ENCODE measurements at places on chromosomes 7 and 10.

DNA sequence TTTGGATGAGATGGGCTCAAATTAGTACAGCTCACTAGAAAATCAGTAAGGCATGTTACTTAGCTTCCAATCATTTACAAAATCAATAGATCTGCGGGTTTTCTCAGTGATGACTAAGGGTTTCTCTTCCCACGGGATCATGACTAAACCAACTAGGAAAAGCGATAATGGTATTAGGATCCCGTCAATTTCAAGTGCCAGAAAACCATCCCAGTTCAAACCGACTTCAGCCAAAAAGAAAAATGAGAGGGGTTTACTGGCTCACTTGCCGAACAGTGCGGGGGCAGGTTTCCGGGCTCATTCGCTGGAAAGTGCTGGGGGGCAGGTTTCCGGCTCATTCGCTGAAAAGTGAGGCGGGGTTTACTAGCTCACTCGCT is 62.1 kb upstream of the LYZL2 start:
- ATAC-seq: no peak

DNA sequence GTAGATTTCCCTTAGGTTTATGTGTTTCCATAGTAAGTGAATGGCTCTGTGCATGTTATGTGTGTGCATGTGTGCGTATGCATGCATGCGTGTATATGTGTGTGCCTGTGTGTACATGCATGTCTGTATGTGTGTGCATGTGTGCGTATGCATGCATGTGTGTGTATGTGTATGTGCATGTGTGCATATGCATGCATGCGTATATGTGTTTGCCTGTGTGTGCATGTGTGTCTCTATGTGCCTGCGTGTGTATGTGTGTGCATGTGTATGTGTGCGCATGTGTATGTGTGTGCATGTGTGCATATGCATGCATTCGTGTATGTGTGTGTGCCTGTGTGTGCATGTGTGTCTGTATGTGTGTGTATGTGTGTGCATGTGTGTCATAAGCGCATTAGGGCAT is 98.8 kb upstream of the AGBL3 start:
- ATAC-seq: no peak

- no peak for ATAC-seq
Measured at GRCh38 chr7:64880322-64881297, 22.5 kb upstream of the ZNF273 start.

DNA sequence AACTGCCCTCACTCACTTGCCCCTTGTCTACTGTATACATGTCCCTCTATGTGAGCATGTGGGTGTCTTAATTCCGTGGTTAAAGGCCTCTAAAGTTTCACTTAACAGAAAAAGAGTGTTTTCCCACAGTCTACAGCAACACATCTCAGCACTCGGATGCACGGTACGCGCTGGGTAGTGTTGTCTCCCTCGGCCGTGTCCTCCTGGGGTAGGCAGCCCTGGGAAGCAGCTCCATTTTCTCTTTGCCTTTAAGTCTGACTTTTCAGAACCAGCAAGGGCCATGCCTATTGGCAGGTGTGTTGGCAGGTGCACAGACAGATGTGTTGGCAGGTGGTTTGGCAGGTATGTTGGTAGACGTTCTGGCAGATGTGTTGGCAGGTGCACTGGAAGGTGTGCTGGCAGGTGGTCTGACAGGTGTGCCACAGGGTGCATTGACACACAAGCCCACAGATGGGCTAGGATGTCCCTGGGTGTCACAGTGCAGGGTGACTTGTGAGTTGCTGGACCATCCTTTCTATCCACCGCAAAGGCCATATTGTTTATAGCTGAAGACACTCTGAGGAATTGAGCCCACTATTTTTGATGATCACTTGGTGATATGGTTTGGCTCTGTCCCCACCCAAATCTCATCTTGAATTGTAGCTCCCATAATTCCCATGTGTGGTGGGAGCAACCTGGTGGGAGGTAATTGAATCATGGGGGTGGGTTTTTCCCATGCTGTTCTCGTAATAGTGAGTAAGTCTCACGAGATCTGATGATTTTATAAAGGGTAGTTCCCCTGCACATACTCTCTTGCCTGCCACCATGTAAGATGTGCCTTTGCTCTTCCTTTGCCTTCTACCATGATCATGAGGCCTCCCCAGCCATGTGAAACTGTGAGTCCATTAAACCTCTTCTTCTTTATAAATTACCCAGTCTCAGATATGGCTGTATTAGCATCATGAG is 296.9 kb downstream of the TNS3 start:
- no peak for ATAC-seq

DNA sequence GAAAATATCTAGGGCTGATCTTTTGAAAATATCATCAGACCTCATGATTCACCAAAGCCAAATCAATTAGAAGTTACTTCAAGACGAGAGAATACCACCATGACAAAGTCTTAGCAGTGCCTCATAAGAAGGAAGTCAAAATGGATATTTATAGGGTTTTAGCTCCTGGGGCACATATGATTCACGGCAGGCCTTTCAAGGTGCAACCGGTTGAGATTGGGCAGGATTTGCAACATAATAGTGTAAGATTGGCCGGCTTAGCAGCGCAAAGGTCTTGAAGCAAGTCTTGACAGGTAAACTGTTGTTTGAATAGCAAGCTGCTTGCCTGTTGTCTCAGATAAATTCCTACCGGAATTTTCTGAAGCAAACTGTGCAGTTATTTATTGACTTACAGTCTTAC is 17.5 kb downstream of the ADRB1 start:
- ATAC-seq: no peak

- no peak for ATAC-seq
Measured at GRCh38 chr7:34709771-34710170, 51.8 kb downstream of the NPSR1 start.

GRCh38 chr7:31835471-31835870 is 148.5 kb downstream of the PPP1R17 start:
- ATAC-seq: no peak

GRCh38 chr7:37363536-37364491 is 84.8 kb downstream of the ELMO1 start:
- ATAC-seq: peak; percentile 82

DNA sequence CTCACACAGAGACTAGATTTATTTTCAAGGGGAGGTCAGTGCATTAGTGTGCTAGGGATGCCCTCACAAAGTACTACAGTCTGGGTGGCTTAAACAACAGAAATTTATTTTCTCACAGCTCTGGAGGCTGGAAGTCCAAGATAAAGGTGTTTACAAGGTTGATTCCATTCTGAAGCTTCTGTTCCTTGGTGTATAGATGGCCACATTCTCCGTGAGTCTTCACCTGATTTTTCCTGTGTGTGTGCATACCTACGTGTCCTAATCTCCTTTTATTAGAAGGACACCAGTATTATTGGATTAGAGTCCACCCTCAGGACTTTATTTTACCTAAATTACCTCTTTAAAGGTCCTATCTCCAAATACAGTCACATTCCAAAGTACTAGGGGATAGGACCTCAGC is 91.7 kb upstream of the FRMD4A start:
- peak; percentile 34 for ATAC-seq

DNA sequence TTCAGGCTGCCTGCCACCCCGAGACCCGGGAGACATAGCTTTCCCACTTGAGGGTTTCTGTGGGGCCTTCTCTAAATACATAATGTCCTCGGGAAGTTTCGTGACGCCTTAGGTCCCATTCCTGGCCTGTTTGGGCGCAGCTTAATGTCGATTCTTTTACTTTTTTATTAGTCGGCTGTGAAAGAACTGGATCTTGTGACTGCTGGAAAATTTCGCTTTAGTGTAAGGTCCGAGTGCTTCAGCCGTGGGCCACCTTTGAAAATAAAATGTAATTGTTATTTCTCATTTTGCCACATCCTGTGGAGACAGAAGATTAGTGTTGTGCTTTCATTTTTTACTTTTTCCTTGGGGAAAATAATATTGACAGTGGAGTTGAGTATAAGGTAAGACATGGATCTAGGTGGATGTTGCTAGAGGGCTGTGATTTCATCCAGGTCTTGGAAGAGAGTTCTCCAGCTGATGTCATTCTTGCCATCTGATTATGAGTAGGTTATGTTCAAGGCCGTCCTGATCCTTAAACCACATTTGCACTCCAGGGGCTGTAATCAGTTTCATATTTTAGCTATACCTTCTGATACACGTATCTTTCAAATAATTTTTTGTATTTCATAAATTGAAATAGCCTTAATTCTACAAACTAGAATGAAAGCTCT is 830 bp downstream of the RAB18 start:
- no peak for ATAC-seq

DNA sequence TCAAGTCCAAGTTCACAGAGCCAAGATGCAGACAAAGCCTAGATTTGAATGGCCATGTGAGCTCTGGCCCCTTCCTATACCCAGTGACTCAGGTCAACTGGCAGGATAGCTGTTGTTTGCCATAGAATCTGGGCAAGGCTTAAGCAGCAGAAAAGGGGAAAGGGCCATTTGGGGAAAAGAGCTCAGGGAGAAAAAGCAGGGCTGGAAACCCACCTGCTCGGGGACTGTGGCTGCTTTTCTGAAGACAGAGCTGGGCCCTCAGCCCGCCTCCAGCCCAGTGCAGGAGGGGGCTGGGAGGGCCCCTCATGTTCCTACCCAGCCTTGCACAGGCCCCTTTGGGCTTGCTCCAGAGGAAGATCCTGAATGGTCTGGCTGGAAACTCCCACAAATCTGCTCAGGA is 32.6 kb upstream of the HABP2 start:
- ATAC-seq: no peak

DNA sequence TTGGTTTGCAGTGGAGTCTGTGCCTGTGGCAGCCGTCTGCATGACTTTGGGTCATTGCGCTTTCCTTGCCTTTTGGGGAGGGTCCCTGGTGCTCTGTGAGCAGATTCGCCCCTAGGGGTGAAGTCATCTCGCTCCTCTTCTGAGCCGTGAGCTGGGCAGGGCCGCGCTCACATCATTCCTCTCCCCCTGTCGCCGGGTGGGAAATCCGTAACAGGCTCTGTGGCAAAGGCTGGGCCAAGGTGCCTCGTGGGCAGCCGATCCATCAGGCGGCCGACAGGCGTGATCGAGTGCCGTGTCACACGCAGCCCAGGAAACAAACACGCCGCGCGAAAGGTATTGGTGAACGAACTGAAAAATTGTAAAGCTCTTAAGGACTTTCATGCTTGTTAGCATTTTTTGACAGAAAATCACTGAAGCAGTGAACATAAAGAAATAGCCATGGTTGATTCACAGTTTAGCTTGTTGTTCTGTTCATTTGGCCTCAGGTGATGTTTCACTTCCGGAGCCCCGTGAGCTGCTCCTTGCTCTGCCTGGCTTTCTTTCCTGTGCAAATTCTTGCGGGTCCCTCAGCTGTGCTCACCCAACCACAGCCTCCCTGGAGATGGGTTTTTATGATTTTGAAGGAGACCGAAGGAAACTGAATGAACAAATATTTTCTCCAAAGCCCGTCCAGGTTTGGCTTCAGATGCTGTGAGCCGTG is 122.1 kb downstream of the NKX6-2 start:
- ATAC-seq: no peak

DNA sequence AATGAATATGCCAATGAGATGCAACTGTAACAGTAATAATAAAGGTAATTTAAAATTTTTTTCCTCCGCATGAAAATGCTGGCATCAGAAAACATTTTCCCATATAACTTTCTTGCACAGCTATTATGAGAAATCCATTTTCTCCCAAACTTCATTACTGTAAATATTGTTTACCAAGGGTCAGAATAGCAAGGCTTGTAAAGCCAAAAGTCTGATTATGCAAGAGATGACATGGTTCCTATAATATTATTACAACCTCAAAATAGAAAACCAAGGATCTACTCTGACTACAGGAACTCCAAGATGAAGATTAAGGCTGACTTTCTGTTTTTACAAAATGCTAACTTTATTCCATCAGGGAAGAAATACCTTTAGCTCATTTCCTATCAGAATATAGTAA is 162.7 kb upstream of the CDK1 start:
- no peak for ATAC-seq

DNA sequence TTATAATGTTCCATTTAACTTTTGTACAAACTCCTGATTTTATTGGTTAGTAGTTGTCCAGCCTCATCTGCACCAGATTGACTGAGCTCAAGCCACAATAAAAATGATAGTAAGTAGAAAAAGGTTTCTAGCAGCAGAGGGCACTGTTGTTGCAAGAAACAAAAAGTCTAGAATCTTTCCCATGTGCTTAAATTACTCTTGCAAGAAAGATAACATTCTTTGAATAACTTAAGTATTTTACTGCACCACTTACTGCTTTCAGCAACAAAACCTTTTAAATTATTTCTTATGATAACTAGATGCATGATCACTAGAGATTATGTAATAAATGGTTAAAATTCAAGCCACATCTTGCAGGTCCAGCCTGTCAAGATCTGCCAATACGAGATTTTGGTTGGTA is 27.0 kb downstream of the LMOD2 start:
- no peak for ATAC-seq

- ATAC-seq: peak; percentile 77
Measured at GRCh38 chr7:135188298-135188984, 17.9 kb upstream of the CYREN start.

DNA sequence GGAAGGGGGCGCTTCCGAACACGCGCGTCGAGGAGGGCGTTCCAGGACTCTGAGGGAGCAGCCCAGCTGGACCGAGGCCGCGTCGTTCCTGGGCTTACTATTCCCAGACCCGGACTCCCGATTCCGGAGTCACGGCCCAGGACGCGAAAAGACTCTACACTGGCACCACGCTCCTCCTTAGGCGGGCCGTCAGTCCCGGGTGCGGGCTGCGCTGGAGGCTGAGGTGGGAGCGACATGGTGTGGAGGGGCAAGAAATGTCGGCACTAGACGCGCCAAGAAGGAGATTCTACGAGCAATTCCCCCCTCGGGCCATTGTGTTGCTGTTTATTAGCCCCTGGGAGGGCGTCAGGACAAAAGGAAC is 584 bp upstream of the RUNDC3B start:
- peak; percentile 18 for ATAC-seq

GRCh38 chr7:134899729-134900128 is 86.6 kb upstream of the AGBL3 start:
- no peak for ATAC-seq

DNA sequence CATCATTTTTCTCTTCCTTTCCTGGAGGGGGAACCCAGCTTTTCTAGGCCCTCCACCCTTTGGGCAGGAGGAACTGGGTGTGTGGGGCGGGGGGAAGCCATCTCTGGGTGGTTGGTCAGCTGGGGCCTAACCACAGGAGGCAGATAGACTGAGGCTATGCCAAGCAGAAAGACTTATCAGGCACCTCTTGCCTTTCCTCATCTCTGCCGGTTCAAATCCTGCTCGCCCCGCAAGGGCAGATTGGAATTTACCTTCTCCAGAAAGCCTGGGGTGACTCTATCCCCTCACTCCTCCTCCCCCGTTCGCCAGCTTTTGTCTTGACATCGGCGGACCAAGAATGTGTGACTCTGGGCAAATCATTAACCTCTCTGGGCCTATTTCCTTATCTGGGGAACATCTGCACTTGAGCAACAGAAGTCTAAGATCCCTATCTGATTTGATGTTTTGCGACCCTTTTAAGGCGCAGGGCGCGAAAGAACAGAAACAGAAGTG is 584 bp upstream of the GARS1 start:
- ATAC-seq: peak; percentile 71

DNA sequence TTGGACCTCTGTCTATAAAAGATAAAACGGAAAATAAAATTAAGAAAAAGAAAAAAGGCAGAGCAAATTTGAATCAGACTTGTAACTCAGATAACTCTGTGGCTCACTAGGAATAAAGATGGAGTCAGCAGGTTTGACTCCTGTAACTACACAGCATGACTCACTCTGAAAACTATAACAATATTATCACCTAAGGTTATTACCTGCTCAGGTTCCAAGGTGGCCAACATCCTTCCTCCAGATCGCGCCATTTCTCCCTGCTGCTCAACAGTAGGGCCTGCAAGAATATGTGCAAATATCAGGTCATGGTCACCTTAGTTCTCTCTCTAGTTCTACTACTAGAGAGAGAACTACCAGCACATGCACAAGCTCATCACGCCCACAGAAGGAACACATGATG is 30.0 kb downstream of the ALDH18A1 start:
- ATAC-seq: no peak

Data from stimulated activated memory B cell treated with anti-CD40 and anti-IgM and Interleukin-4, amounts not matched to agents 10 μg/mL and 1 μg/mL and 100 μg/mL, for 72 hours (primary cell).